Effector CD4-positive, alpha-beta T cell (primary cell): ENCODE measurements at places on chromosomes 6 and 20.
A peak's percentile ranks its signal among the peaks of the same experiment; 100 is the strongest.

- DNase-seq, result no peak
Measured at GRCh38 chr6:135854799-135855198, 3.3 kb downstream of the PDE7B start.

DNA sequence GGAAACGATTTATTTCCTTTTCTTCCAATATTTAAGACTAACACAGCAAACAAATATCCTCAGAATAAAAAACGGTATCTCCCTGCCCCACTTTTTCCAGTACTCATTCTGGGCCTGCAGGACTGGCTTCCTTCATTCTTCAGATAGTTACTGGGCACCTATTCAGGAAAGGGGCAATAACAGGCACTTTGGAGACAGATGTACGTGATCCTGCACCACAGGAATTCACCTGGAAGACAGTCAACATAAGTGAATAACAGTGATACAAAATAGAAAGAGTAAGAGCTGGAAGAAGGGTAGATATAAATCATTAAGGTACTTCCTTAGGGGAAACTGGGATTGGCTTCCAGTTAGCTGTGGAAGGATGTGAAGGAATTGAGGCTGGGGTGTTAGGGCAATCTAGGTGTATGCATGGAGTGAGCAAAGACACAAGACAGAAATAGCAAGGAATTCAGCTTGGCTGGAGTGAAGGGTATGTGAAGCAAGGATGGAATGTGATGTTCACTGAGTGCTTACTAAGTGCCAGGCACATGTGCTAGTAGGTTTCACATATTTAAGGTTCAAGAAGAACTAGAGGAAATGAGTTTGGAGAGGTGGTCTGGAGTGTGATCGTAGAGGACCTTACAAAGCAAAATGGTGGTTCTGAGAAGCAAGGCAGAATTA lies 49.3 kb upstream of the FAM83C start:
- no peak for DNase-seq

- no peak for DNase-seq
Measured at GRCh38 chr6:46832816-46833215, 39.6 kb downstream of the MEP1A start.

- no peak for DNase-seq
Measured at GRCh38 chr20:25066386-25066785, 8.4 kb upstream of the ACSS1 start.

- DNase-seq, result no peak
Measured at GRCh38 chr6:87375315-87375714, 30.7 kb downstream of the C6orf163 start.

DNA sequence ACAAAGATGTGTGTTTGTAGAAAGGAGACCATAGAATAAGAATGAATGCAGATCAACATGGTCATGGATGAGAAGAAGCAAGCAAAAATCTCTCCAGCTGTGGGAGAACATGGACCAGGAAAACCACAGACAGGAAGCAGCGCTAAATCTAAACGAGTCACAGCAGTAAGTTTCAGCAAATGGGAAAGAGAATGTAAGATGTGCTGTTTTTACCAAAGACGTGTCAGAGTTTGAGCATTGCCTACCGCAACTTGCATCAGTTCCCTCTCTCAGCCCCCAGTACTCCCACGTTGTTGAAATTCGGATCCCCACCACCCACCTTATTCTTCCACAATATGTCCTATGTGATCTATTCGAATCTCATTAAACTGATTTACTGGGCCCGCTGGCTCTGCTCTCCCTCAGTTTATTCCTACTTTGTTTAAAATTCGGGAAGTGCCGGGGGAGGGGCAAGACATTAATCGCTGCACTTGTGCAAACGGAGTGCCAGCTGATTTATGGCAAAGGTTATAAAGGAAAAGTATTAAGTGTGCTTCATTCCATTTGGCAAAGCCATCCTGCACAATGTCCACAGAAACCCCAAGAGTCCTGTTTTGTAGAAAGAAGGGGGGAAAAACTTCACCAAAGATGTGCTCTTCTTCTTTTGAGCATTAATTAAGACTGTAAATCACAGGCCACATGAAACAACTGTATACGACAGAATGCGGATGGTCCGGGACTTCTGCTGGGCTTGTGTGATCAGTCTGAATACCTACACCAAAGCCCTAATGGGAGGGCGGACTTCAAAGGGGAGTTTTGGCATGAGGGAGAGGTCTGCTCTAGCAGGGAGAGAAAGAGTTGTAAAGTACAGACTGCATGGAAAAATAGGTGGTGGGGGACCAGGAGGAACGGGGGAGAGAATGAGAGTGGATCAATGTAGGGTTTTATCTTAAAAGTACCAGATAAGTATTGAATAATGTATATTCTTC lies 59.1 kb upstream of the PRDM1 start:
- DNase-seq, result no peak

- DNase-seq, result peak; percentile 28
Measured at GRCh38 chr6:45422503-45423110, 44.9 kb upstream of the SUPT3H start.

DNA sequence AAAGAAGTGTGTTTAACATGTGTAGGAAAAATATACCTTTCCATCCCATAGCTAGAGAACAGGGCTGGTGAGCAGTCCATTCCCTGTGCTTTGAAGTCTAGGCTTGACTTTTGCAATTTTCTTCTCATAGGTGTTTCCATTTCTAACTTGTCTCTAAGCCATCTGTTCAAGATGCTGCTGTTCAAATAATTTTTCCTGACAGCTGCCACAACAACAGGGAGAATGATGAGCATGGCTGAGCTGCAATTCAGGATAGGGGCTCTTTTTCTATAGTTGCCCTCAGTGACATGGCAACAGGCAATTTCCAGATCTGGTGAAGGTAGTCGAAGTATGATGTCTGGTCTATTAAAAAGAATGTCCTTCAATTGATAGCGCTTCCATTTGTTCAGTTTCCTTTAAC lies 103.0 kb upstream of the HS3ST5 start:
- DNase-seq, result no peak

DNA sequence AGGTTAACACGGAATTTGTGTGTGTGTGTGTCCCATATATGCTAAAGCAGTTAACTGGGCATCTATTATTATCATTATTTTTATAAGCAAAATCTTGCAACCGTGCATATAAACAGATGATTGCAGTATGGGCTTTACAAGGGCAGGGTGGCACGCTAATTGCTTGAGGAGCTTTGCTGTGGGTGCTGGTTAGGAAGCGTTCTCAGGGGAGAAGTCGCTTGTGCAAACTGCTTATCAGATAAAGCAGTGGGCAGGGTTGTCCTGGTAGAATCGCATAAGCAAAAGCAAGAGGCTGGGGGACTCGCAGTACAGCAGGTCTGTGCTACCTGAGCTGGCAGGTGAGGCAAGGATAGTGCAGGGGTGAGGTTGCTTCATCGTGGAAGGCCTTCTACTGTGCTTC lies 9.7 kb upstream of the CCN6 start:
- DNase-seq, result no peak

- DNase-seq, result no peak
Measured at GRCh38 chr6:112224088-112224487, 30.3 kb downstream of the LAMA4 start.

DNA sequence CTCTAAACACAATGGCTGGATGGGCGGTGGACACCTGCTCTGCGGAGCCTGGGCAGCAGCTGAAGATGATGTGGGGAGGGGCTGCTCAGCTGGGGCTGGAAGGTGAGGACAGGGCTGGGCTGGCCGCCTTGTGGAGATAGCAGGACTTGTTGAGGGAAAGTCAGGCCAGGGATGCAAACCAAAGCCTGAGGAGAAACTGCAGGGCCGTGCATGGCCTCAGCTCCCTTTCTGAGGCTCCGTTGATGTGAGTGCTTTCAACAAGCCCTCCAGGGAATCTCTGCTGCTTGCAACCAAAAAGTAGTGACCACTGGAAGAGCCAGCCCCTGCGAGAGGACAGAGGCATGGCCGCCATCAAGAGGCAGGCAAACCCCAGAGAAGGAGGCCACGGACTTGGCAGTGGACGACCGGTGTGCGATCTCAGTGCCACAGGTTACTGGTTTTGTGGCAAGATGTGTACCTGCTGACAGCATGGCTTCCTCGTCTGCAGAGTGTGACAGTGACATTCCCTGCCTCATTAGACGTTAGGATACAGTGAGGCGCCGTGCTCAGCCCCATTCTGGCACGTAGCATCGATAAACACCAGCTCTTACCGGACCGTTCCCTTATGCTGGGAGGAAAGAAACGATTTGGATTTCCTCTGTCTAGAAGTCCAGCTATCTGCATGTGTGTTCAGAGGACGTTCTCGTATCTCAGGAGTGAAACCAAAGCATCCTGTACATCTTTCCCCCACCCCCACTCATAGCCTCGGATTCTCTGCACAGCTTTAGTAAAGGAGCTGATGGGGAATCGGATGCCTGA lies 37.9 kb downstream of the ERMARD start:
- DNase-seq, result no peak

GRCh38 chr20:63433756-63434531 lies 38.5 kb downstream of the KCNQ2 start:
- no peak for DNase-seq

DNA sequence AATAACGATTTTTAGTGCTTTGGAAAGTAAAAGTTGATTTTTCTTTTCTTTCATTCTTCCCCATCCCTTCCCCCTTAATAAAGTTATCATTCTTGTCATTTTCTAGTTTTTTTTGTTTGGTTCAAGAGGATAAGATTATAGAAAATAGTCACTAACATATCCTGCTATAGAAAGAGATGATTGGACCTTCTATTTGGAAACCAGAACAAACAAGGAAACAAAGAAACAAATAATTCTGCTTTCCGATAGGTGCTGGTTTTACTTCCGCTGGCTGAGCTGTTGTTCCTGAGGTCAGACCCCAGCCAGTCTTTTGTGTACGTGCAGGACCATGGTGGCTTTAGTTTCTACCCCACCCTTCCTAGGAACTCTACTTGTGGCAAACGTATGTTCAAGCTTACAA lies at the start of gene CDH26:
Gene CDH26 (plus strand): TSS at position 301 of the 400 bp plus-strand sequence. CDS start 304 bp downstream, outside the sequence.
- DNase-seq, result no peak

DNA sequence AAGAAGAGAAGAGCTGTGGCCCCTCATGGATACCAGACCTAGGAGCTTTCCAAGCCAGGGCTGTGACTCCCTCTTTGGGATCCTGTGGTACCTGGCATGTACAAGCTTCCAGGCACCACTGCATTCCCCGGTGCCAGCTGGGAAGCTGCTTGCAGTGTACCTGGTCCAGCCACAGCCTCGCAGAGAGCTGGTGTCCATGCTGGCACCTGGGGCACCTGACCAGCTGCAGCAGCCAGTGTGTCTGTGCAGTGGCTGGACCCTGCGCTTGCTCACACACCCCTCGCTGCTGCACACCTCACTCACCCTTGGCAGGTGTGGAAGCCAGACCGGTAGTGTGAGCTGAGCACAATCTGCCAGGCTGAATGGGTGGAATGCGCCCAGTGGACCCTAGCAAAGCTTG lies 190.9 kb upstream of the MAN1A1 start:
- no peak for DNase-seq

GRCh38 chr6:98833307-98834059 lies 891 bp upstream of the POU3F2 start:
- no peak for DNase-seq

GRCh38 chr20:13396826-13397225 lies 175.8 kb downstream of the ISM1 start:
- no peak for DNase-seq

DNA sequence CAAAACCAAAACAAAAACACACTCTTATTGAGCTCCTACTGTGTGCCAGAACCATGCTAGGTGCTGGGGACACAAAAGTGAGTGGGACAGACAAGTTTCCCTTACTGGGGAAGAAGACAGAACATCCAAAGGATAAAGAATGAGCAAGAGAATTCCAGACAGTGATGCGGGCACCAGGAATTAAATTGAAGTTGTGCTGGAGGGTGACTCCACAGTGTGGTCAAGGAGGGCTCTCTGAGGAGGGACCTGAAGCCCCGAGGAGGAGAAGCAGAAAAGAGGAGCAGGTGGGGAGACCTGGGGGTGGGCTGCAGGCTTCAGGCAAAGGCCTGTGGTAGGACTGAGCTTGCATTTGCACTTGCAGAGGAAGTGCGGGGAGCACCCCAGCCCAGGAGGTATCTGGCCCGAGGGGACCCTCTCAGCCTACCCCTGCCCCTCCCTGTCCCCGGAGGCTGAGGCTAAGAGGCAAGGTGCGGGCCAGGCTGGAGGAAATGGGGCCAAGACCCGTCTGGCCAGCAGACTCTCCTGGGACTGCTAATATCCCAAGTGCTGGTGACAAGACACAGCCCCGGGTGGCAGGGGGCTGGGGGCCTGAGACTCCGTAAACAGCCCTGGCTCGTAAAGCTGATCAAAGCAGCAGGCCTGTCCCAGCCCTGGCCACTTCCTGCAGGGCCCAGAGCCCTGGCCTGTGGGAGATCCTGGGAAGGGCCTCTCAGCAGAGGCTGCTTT lies 57.1 kb downstream of the SNAI1 start:
- no peak for DNase-seq

GRCh38 chr20:34506480-34506879 lies 9.7 kb upstream of the DYNLRB1 start:
- no peak for DNase-seq

- DNase-seq, result no peak
Measured at GRCh38 chr6:146767632-146768031, 168.9 kb downstream of the ADGB start.

- no peak for DNase-seq
Measured at GRCh38 chr6:37302086-37302686, 44.2 kb upstream of the TMEM217 start.

GRCh38 chr20:34538671-34539123 lies 19.8 kb upstream of the MAP1LC3A start:
- DNase-seq, result peak; percentile 46

GRCh38 chr6:137646484-137646883 lies 152.3 kb upstream of the OLIG3 start:
- no peak for DNase-seq

- no peak for DNase-seq
Measured at GRCh38 chr6:10411131-10411970, 3.5 kb downstream of the TFAP2A start.

DNA sequence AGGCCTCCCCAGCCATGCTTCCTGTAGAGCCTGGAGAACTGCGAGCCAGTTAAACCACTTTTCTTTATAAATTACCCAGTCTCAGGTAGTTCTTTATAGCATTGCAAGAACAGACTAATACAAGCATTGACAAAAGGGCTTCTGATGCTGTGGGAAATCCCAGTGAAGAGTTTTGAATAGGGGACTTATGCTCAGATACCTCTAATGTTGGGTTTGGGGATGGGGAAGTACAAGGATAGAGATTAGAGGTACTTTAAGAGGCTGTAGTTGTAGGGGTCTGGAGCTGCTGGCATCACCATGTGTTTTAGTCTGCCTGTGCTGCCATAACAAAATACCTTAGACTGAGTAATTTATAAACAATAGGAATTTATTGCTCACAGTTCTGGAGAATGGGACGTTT lies 8.8 kb downstream of the SLX4IP start:
- no peak for DNase-seq

DNA sequence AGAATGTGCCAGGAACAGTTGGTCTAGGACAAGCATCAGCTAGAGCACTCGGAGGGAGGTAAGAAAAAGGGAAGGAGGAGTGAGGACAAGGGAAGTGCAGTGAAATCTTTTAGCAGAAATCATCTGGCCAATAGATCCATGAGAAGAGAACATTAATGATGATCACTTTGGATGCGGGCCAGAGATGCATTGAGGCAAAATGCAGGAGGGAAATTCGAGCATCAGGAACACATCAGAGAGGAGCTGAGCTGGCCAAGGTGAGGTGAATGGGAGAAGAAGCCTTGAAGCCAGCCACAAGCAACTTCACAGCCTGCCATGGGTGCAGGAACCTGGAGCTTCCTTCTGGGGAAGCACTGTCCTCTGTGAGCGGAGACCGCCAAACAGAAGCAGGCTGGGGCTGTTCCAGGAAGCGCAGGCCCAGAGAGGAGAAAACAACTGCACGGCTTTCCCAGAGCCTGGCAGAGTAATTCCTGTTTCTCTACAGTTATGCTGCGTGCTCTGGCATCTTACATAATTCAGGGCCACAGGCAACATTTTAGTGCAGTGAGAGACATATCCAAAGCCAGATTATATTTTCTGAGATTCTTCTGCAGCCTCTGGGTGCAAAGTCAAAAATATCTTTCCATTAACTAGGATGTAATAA lies 143.8 kb downstream of the F13A1 start:
- no peak for DNase-seq
